Activated T-cell treated with anti-CD3 and anti-CD28 coated beads, Interleukin-2, amount 50 U/mL, for 72 hours (primary cell): ENCODE measurements at places on chromosomes 12 and 14. TPM values are rescaled to one million over a fixed set of nuclear protein-coding genes. Genes with fewer than 3 reads are reported as not detected.

CCND2 gene
- 445 TPM for total RNA-seq

NTS gene
- total RNA-seq: not detected

PPM1H gene
- not detected for total RNA-seq

IFI27L2 gene
- total RNA-seq: 52.0 TPM
